Stimulated activated CD8-positive, alpha-beta memory T cell treated with anti-CD3 and anti-CD28 coated beads, Interleukin-7, amount 100 ng/mL, for 24 hours (primary cell): ENCODE measurements at places on chromosomes 1 and 21.

GRCh38 chr1:13538832-13539231 lies 25.0 kb upstream of the LRRC38 start:
- DNase-seq, result no peak

DNA sequence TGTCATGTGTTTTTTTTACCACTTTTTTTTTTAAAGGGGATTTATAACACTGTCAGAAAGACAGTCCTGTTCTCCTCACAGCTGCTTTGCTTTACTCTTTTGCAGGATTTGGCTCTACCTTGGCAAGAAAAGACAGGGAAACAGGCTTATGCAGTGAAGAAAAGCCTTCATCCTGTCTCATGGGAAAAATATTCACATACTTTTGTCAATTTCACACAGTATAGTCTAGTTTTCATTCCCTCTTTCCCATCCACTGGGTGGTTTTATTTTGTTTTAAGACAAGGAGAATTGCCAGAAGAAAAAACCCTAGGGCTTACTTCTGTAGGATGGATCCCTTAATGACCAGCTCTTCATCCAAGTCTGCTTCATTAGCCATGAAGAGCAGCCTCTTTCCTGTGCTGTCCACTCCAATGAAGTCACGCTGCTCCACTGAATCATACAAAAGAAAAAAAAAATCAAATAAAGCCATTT lies 60.0 kb downstream of the EIF2B3 start:
- no peak for DNase-seq

DNA sequence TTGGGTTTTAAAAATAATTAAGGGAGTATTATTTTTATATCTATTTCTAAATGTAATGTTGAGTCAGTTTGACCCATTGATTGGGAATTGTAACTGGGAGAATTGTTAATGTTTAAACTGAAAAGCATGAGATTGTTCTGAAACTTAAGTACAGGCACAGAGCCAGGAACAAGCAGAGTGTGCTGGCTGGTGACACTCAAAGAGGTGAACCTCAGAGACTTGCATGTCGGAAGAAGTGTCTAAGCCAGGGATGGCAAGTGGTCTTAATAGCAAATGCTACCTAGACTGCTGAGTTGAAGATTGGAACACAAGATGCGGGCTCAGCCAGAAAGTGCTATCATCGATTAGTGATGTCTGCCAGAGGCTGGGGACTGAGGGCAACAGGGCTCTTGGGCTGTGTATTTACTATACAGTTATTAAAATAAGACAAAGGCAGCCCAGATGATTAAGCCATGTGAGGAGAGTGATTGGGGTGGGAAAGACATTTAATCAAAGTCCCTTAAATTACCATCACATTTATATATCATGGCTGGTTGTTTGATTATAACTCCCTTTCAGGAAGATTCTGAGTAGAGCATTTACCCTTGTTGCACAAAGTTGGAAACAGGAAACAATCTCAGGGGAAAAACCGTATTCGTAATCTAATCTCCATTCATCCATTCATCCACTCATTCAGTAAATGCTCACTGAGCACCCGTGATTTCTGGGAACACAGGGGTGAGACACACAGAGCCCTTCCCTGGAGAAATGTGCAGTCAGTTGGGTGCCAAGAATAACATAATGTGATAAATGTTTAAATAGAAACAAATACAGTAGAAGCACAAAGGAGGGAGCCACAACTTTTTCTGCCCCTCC lies 42.8 kb downstream of the C8A start:
- no peak for DNase-seq

DNA sequence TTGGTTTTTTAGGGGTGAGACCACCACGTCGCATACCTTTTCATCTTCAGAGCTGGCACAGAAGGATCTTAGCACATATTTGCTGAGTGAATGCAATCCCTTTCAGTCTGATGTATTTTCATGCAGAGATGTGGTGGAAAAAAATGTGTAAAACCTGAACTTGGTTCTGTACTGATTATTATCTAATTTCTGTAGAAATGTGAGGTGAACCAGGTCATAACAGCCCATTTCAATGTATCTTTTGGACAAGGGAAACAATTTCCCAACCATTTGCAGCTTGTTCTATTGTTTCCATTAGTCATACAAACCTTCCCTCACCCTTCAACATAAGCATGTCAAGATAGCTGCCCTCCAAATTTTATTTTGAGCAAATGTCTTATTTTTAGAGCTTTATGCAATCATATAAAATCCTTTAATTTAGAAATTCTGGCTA lies 46.8 kb upstream of the RUNX1 start:
- no peak for DNase-seq

GRCh38 chr1:15258833-15259621 lies 12.0 kb downstream of the FHAD1 start:
- no peak for DNase-seq

GRCh38 chr1:7690496-7691182 lies 80.5 kb upstream of the VAMP3 start:
- DNase-seq, result no peak

- no peak for DNase-seq
Measured at GRCh38 chr1:27021354-27022031, 8.8 kb upstream of the TENT5B start.

DNA sequence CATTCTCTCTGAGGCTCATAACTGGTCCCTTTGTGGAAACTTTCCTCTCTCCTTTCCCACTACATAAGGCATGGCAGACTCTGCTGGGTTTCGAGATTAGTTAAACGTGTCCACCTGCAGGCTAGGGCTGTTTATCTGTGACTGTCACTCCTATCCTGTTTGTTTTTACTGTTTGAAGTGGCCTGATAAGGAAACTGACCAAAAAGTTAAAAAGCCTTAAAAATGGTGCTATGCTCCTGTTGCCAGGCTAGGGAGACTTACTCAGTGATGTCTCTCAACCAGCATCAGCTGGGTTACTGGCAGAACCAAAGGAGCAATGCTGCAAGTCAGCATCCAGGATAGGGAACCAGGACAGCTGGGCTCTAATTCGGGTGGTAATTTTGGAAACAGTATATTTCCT lies 3.9 kb downstream of the PIGV start:
- DNase-seq, result no peak

DNA sequence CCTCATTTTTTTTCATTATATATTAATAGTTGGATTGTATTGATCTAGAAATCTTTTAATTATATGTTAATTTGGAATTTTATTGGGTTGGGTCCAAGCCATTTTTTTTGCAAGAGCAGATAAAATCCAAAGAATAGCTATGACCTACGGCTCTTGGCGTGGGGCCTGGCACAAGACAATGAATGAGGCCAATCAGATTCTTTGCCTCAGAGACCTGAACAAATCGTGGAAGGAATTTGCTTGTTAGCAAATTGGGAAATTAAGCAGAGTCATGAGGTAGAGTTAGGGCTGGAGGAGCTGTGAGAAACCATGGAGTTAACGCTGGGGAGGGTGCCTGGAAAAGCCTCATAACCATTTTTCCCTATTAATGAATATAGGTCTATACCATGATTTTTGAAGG lies 40.1 kb downstream of the CAMSAP2 start:
- no peak for DNase-seq

DNA sequence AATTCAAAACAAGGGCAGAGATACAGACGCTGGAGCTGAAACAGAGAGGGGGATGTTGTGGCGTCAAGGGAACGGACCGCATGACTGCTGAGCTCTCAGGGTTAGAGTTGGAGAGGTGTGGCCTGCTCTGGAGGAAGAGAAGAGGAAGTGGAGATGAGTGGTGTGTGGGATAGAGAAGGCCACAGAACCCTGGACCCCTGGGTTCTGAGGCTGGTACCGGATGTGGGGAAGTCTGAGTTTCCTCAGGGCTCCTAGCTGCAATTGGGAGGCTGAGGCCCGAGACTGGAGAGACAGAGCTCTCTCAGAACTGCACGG lies 1.8 kb downstream of the BCAN start:
- no peak for DNase-seq

DNA sequence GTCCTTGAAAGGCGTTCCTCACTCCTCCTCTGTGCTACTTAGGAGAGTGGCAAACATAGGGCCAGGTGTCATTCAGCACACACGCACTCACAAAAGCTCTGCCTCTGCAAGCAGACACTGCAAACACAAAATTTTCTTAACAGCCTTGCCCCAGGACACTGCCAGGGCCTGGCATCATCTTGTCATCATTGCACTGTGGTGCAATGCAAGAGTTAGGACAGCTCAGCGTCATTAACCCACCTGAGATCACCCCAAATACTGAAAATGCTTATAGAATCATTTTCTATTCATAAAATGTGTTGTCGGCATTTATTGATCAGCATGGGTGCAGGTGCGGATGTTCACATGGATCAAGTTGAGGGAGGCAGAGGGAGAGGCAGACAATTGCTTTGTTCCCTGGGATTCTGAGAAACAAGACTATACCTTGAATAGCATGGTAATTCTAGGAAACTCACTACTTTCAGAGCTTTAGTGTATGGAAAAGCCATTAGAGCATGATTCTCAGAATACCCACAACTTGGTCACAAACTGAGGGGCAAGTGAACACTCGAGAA lies 3.0 kb downstream of the ADAM30 start:
- no peak for DNase-seq

DNA sequence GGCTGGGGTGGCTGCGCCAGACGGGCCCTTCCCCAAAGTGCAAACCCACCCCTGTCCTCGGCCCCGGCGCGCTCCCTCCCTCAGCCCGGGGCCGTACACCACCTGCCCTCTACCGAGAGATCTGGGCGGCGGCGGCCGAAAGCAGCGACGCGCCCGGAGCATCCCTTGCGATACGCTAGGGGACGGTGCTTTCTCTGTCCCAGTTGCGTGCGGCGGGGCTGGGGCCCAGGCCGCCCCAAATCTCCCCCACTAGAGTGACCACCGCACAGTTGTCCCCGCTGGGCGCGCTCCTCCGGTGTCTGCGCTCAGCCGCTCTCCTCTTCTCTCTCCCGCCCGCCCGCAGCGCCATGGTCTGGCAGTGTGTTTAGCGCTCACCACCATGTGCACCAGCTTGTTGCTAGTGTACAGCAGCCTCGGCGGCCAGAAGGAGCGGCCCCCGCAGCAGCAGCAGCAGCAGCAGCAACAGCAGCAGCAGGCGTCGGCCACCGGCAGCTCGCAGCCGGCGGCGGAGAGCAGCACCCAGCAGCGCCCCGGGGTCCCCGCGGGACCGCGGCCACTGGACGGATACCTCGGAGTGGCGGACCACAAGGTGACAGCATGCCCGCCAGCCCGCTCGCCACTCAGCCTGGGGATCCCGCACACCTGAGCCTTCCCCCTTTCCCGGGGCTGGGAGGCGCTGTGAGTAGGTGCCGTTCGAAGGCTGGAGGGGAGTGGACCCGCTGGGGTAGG lies 1.0 kb downstream of the ST6GALNAC5 start:
- DNase-seq, result no peak

- DNase-seq, result no peak
Measured at GRCh38 chr1:211923095-211923494, 92.5 kb upstream of the LPGAT1 start.

DNA sequence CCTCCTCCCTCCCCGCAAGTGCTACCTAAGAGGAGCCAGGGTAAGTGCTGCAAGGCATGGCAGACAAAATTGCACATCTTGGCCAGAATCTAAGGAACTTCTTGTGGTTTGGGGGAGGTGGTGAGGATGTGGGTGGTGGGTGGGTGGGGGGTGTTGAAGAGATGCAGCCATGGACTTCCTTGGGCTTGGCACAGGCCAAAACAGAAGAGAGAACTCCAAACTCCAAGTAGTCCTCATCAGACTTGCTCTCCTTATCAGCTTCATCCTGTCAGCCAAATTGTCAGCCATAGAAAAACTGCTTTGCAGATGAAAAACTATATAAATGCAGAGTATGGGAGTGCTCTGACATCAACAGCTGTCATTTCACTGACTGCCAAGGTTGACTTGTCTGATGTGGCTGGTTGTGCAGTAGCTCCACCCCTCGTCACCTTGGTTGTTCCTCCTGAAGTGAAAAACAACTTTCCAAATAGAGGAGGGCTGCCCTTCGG lies 7.1 kb downstream of the AMIGO1 start:
- no peak for DNase-seq

GRCh38 chr1:240495601-240496000 lies 116.4 kb downstream of the GREM2 start:
- DNase-seq, result no peak

GRCh38 chr1:3332043-3332442 lies 122.4 kb upstream of the ARHGEF16 start:
- no peak for DNase-seq

DNA sequence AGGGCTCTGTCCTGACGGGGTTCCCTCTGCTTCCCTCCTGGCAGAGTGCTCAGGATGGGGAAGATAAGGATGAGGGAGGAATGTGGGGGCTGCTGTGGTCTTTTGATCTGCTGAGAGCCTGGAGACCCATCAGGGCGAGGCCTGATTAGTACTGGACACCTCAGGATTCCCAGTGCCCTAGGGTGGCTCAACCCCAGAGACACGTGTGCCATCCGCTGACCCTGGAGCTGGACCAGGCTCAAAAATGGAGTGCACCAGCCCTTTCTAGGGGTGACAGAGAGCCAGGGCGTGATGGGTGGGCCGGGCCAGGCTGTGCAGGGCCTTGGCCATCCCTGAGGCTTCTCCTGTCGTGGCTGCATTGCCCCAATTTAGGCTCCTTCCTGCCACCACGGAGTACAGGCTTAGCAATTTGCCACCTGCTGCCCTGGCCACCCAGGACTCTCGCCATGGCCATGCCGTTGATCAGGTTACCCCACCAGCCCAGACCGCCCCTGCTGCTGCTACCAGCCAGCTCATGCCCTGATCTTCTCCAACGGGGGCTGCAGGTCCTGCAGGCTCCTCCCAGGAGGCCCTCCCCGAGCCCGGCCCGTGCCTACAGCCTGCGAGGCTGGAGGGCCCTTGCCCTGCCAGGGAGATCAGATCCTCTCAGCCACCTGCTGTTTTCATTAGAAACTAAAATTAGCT lies 9.5 kb downstream of the WNT4 start:
- no peak for DNase-seq

DNA sequence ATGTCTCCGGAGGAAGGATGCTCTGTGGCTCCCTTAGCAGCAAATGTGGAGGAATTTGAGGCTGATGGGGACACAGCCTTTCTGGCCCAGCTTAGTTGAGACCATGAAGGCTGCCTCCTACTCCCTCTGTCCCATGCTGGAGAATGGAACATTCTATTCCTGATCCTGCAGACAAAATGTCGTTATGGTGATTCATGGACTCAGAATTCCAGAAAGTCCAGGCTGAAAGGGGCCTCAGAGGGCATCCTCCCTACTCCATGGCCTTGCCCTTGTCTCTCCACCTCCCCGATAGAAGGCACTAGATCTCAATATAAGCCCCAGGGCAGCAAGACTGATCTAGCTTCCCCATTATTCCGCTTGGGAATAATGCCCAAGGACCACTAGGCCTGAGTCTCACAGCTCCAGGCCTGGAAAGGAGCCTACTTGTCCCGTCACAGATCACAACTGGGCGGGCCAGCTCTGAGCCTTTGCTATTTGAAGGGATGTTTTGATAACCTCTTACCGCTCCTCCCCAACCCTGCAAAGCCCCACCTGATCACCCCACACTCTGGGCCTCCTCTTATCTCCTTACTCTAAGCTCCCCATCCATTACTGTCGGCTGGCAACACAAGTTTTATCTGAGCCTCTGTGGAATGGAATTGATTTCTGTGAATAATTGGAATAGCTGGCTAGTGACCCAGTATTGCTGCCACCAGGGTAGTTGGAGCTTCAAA lies 52.8 kb upstream of the TRABD2B start:
- no peak for DNase-seq

- no peak for DNase-seq
Measured at GRCh38 chr1:200733907-200734306, 4.8 kb upstream of the CAMSAP2 start.
